ENCODE measurements at places on chromosomes 3 and 15.
A peak's percentile ranks its signal among the peaks of the same experiment; 100 is the strongest.

GRCh38 chr3:188993181-188993580, 178.6 kb upstream of the TPRG1 start:
- DNase-seq = no peak

GRCh38 chr3:51340013-51340829, 44.9 kb upstream of the MANF start:
- DNase-seq = no peak

- no peak for DNase-seq
Observed at GRCh38 chr3:176896640-176897039, 300.6 kb downstream of the TBL1XR1 start.

DNA sequence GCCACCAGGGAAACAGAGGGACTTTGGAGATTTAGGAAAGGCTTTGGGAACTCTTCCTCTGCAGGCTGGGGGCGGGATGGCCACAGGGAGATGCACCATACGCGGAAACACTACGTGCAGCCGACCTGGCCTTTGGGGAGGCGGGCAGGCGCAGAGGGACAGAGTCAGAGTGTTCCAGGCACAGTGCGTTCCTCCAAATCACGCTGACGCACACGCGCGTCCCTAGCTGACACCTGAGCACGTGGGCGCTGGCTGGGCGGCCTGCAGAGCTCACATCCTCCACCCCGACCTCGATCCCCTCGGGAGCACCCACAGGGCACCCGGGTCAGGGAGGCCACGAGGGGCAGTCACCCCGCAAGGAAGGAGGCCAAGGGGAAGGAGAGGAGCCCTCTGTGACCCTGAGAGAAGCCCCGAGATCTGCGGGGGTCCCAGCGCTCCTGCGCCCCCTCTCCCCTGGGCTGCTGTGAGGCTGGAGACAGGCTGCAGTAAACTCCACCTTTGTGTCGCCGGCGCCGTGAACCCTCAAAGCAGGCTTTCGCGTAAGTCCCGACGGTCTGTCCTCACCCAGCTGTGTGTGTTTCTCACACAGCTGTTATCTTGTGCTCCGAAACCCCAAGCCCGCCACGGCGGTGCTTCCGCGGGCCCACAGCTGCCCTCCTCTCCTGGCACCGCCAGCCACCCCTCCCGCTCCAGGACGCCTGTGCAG, 196.3 kb downstream of the OCA2 start:
- DNase-seq = no peak

- DNase-seq = peak; percentile 71
Observed at GRCh38 chr15:31326875-31327668, 437 bp downstream of the KLF13 start.

- DNase-seq = no peak
Observed at GRCh38 chr3:16425398-16426028, 88.0 kb downstream of the RFTN1 start.

DNA sequence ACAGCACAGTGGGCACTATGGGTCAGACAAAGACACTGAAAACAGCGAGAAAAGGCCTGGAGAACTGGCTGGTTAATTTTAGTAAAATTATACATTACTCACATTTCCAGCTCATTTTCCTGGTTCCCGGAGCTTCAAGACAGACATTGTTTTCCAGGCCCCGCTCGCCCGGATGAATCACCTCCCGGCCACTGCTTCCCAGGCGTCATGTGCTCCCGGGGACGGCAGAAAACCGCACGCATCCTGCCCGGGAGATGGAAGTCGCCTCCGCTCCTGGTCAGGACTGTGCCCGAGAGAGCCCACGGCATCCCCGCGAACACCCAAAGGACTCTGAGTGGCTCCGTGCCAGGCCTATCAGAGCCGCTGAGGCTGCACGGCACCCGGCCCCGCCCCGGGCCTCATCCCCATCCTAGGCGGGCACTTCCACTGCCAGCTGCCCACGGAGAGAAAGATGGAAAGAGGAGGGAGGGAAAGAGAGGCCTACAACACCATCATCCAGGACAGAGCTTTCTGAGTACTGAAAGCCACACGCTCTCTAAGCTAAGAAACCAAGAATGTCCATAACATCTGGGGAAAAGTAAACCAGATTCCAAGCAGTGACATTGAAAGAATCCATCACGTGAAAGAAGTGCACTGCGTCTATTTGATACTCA, 75.1 kb downstream of the VGLL4 start:
- no peak for DNase-seq

DNA sequence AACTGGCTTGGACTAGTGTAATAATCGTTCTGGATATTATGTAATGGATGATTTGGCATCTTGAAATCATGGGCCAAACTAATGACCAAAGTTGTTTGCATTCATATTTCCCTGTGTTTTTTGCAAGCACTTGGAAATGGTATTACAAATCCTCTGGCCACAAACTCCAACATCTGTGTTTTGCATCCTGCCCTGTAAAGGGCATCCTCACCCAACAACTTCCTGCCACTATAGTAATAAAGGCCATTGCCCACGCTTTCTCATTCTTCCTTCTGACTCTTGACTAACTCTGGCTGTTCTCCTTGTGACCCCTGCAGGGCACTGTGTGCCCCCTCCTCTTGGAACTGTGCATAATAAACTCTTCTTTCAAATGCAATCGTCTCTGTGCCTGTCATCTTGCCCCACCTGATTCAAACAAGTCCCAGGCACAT, 25.4 kb upstream of the PSMD6 start:
- peak; percentile 22 for DNase-seq

DNA sequence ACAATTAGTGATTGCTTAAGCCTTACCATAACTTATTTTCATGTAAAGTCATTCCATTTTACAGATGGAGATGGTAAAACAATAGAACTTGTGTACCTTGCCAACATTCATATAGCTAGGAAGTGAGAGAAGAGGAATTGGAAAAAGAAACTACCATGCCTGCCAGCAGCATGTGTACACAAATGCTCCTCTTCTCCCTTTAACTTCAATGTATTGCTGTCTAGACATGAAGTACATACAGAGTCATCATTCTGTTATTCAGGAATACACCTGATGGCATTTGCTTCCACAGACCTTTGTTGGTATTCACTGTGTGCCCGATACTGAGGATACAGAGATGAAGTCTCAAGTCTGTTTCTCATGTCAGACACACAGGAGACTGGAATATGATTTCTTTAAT, 7.1 kb upstream of the TMEM207 start:
- no peak for DNase-seq

GRCh38 chr15:89673165-89673512, 6.0 kb downstream of the PLIN1 start:
- peak; percentile 49 for DNase-seq

DNA sequence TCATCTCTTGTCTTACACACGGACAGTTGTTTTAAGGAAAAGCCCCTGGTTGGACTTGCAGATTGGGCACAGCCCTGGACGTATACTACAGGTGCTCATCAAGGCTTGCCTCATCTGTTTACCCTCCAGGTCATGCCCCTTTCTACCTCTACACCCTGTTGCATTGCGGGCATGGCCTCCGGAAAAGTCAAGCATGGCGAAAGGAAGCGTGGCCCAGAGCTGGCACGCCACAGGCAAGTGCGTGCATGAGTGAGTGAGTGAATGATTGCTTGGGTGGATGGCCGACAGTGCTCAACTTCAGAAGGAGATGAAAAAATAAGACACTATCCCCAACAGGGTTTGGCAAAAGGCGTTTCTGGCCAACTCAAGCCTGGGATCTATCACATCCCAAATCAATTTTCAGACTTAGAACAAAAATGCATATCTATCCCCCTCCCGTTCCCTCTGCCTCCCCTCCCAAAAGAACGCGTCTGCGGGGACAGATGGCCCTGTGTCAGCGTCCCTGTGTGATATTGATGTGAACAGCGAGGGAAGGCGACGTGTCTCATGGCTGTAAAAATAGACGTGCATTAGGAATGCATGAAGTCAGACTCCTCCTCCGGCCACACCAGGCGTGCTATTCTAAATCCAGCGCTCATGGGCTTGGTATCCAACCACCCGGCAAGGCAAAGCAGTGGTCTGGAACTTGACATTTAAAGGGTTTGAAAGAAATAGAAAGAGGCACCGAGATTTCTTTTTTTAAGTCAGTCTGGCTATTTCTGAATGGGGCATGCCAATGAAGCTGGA, 96.0 kb downstream of the RPLP1 start:
- no peak for DNase-seq

DNA sequence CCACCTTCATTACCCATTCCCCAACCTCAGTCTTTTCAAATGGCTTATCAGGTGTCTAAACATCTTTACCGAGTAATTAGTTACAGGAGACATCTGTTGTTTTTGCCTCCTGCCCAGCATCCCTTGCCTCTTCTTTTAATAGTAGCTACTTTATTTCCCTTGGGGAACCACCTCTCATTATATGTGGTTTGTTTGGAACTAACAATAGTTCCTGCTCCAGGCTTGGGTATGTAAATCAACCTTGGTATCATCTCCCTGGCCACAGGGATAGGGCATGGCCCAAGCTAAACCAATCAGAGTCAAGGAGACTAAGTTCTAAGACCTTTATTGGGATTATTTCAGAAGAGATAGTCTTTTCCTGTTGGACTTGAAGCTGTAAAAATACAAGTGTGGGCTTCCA, 76.6 kb downstream of the ETV5 start:
- DNase-seq = no peak

GRCh38 chr3:30354513-30354912, 251.9 kb upstream of the TGFBR2 start:
- no peak for DNase-seq

DNA sequence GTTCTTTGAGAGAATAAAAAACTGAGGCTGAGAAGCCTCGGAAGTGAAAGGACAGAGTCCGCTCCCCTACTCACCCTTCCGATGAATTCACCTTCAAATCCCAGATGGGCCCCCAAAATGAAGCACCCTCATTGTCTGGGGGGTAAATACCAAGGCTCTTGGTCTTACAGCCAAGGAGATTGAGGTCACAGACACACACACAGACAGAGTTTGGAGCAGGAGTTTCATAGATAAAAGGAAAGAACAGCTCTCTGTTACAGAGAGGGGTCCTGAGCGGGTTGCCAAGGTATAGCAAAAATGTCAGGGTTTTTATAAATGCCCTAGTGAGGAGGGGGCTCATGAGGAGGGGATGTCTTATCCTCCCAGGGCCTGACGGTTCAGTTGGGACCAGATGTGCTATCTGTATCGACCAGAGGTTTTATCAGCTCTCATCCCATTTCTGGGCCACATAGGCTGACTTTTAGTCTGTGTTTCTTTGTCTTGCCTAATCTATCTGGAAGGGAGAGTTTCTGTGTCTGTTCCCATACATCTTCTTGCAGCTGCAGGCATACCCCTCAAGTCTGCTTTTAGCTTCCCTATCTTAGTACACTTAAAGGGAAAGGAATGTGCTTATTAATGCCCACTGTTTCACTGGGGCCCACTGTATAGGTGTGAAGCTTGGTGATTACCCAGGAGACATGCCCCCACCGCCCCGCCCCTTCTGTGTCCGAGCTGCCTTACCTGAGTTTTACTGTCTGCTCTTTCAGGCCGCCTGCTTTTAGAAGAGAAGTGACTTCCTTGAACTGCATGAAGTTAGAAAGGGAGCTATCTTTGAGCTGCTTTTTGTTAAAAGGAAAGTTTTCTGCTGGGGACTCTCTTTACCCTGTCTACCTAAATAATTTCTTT, 66.8 kb upstream of the ATP11B start:
- no peak for DNase-seq

DNA sequence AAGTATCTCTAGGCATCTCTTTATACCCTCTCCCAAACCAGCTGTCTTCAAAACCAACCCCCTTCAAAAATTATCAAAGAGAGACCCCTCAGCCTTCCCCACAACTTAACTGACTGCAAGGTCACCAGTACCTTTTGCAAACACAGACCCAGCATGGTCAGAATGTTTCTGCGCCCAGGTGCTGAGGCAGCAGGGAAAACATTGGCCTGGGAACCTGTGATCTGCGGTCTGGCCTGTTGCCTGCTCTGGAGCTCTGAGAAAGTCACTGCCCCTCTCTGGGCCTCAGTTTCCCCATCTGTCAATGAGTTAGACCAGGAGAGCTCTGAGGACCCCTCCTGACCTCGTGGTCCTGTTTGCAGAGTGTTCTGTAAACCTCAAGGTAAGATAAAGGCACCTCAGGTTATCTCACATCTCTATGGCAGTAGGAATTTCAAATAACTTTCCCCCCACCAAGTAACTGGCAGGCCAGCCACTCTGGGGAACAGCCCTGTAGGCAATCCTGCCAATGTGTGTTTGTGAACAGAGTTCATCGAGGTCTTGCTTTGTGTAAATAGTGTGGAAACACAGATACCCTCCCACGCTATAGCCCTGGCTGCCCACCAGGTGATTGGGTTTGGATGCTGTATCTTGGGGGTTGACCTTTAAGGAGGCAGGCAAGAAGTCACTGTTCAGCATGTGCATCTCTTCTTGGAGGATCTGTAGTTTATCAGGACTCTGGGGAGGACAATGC, 50.0 kb upstream of the SMAD6 start:
- DNase-seq = no peak

GRCh38 chr3:58326267-58326900, 6.3 kb upstream of the PXK start:
- no peak for DNase-seq

- DNase-seq = no peak
Observed at GRCh38 chr3:46905661-46906451, 28.3 kb downstream of the PTH1R start.

DNA sequence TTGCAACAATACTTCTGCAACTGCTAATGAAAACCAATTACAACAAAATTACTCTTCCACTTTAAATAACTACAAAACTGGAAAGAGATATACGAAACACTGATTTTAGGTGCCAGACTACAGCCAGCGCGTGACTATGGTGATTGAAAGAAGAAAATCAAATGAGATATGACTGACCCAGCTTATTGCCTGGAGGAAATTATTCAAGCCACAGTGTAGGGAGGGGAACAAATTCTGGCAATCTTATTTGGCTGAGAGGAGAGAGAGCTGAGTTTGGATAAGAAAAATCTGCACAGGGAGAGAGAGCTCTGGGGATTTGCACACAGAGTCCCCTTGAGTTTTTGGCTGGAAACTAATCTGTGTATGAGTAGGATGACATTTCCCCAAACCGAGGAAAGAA, 470.3 kb upstream of the FRG2C start:
- no peak for DNase-seq

- no peak for DNase-seq
Observed at GRCh38 chr3:40645883-40646282, 121.1 kb downstream of the ZNF621 start.

DNA sequence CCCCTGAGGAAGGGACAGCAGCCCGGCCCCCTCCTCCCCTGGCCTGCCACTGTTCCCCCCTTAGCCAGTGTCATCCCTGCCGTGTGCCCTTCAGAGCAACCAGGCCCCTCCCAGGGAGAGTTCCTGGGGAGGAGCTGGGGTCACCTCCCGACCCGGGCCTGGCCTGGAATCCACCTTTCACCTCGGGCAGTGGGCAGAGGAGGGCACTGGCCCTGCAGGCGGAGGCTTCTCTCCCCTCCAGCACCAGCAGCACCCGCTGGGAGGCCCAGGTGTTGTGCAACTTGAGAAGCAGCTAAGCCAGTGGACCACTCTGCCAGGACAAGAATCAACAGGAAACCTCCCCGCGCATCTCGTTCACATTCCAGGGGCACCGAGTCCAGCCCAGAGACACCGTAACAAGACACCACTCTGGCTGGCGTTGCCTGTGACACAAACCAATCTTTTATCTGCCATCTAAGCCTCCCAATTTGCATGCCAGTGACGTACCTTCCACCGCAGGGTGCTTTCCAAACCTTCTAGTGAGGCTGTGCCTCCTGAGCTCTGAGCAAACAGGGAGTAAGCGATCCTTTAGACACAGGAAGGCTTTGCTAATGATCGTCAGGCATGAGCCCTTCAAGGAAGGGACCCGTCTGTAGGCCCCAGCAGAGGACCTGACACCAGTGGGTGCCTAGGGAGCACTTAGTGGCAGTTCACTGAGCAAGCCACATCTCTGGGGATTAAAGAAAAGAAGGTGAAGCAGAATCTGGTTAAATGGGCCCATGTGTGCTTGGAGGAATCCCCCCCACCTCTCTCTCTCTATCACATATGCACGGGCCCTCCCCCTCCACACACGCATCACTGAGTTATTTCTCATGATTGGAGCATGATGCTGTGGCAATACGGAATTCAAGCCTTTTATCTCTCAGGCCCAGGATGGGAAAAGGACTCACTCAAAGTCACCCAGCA, 98.9 kb upstream of the TLE3 start:
- peak; percentile 26 for DNase-seq

Data from activated CD8-positive, alpha-beta T cell treated with anti-CD3 and anti-CD28 coated beads for 36 hours (primary cell).